ENCODE measurements at places on chromosomes 2 and 18. TPM values are rescaled to one million over a fixed set of nuclear protein-coding genes. Genes with fewer than 3 reads are reported as not detected.

CFAP210 gene
- 0.27 TPM for total RNA-seq

WNT10A gene
- total RNA-seq, result 0.10 TPM

SULT1C4 gene
- not detected for total RNA-seq

STPG4 gene
- total RNA-seq, result not detected

CCL20 gene
- total RNA-seq, result 4.2 TPM

LRP2 gene
- total RNA-seq, result 0.06 TPM

VIT gene
- total RNA-seq, result not detected

SCN3A gene
- not detected for total RNA-seq

CPO gene
- total RNA-seq, result not detected

GPR35 gene
- total RNA-seq, result 0.50 TPM

TTR gene
- not detected for total RNA-seq

UGT1A3 gene
- not detected for total RNA-seq

SIX2 gene
- 0.97 TPM for total RNA-seq

PRSS56 gene
- total RNA-seq, result 0.21 TPM

ZNF804A gene
- total RNA-seq, result not detected

FAM228B gene
- total RNA-seq, result 1.1 TPM

FAM237A gene
- total RNA-seq, result not detected

RGPD8 gene
- total RNA-seq, result 1.6 TPM

PLCD4 gene
- 0.29 TPM for total RNA-seq

ATP9B gene
- 16.6 TPM for total RNA-seq

AQP12A gene
- not detected for total RNA-seq

SRD5A2 gene
- 0.03 TPM for total RNA-seq

ARHGAP28 gene
- 0.02 TPM for total RNA-seq

CFC1B gene
- not detected for total RNA-seq

SERPINB7 gene
- 1.7 TPM for total RNA-seq

Measured in A549 treated with Mapracorat at 1 μM for 4 hours (cell line).